ENCODE measurements at places on chromosomes 7 and 10.

GRCh38 chr7:86558680-86559501 lies 84.8 kb upstream of the GRM3 start:
- no peak for DNase-seq

DNA sequence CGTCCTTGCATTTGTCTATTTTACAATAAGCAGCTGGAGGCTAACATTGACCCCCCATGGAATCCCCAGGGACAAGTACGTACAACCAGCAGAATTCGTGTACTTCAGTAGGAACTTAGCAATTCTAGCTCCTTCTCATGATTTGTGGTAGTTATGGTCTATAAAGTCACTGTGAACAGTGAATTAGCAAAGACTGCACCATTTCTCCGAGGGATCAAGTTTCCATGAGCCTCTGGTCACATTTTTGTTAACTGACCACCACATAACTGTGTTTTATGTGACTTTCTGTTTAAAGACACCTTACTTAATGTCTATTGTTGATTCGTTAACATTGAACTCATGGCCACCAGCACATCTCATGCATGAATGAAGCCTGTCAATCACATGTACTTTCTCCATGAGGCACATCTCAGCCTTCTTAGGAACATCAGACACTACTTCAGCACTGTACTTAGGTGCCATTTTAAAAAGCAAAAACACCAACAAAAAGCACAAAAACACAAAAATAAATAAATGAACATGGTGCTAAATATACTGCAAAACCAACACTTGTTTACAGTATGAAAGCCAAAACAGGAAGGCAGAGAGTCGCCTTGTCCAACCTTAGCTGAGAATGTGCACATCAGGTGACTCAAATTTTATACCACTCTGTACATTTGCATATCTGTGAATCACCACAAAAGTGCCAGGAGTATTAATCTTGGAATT lies 9.0 kb upstream of the UCN3 start:
- no peak for DNase-seq

- no peak for DNase-seq
These were observed 13.9 kb downstream of the TAX1BP1 start for GRCh38 chr7:27753863-27754262.

DNA sequence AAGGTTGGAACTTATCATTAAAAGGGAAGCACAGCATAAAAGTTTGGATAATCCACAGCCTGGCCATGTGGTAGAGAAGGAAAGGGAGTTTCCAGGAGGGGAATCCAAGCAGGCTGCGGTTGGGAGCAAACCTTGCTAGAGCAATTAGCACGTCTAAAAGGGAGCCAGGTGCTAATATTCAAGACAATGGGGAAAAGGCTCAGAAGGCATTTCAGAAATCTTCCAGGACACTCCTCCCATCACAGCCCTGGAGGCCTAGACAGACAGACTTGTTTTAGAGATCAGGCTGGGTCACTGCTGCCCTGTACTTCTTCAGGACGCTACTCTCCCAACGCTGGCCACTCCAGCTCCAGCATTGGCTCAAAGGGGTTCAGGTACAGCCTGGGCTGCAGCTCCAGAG lies 96.2 kb upstream of the KAT6B start:
- no peak for DNase-seq

- DNase-seq: no peak
These were observed 53.3 kb downstream of the UNC5B start for GRCh38 chr10:71265618-71266146.

- DNase-seq: no peak
These were observed 509.4 kb downstream of the PTPRN2 start for GRCh38 chr7:158077934-158078910.

- no peak for DNase-seq
These were observed 298.2 kb downstream of the CCSER2 start for GRCh38 chr10:84626397-84627087.

All from inflammatory macrophage treated with lipopolysaccharide for 4 hours (primary cell).